ENCODE measurements at places on chromosomes 3 and 15. TPM values are rescaled to one million over a fixed set of nuclear protein-coding genes. Genes with fewer than 3 reads are reported as not detected.
A peak's percentile ranks its signal among the peaks of the same experiment; 100 is the strongest.

DNA sequence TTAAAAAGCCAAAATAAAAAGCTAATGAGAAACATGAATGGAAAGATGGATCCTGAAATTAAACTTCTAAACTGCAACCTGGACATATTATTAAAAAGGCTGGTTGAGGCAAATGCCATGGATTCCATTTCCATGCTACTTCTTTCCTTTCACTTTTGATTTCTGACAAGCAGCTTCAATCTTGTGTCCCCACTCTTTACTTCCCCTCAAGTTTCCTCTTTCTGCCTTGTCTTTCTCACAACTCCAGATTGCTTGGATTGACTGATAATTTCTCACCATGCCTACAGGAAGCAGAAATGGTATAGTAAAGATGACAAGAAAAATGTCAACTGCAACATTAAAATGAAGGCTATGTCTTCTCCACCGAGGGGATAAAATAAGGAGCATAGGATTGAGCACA, 1136.7 kb downstream of the TUSC7 start:
- no peak for DNase-seq

DNA sequence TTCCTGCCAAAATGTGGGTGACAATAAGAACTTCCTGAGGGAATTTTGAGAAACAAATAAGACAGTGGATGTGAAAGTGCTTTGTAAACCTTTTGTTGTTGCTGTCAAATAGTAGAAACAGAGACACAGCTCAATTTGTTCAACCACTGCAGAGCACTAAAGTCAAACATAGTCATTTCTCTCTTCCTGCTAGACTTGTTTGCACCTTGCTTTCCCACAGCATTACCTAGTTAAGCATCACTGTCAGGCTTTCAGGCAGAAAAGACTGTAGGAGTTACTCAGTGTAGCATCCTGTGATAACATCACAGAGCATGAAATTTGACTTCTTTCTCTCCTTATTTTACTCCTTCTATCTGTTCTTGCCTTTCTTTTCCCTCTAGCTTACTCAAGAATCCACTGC, 27.1 kb downstream of the SLC12A1 start:
- DNase-seq, result no peak

- DNase-seq, result no peak
Measured at GRCh38 chr3:142875583-142876207, 13.2 kb downstream of the PCOLCE2 start.

- DNase-seq, result no peak
Measured at GRCh38 chr15:29034151-29034550, 148.4 kb downstream of the APBA2 start.

DNA sequence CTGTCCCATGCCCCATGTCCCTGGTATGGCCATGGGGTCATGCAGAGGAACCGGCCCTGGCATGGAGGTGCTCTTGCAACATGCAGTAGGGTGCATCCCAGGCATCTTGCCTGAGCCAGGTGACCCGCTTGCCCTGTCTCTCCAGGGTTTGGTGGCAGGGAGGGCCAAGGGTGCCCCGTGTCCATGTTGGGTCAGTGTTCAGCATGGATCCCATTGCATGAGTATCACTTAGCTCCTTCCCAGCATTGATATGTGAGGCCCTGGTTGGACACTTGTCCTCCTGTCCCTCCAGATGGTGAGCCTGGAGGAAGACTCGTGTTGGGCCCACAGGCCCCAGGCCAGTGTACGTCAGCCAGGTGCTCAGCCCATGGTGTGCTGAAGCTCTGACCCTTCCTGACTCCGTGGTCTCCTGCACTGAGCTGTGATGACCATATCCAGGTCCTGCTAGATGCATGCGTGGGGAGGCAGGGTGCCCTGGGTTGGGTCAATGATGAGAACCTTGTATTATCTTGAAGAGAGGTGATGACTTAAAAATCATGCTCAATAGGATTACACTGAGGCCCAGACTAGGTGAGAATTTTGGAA, 205.0 kb downstream of the UBE3A start:
- no peak for DNase-seq

DNA sequence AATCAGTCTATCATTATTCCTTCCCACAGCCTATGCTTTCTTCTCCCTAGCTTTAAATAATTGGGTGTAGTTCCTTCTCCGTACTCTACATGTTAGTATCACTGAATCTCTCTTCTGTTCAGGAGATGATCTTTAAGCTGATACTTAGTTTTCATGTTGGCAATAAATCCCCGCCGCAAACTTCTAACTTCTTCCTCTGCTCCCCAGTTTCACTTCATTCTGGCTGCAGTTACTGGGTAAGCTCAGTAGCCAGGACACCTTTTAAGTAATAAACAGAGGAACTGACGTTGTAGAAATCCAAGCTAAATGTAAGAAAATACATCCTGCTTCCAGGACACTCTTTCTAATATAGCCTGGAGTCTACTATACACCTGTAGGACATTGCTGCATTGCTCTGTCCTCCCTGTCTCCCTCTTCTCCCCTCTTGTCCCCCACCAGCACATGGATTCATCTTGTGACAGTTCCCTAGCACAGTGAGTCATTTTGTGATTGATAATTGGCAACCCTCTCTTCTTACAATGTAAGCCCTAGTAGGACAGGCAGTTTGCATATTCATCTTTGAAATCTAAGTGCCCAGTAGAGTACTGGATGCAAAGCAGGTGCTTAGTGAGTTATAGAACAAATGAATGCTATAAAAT, 598.2 kb downstream of the UNC13C start:
- no peak for DNase-seq

DNA sequence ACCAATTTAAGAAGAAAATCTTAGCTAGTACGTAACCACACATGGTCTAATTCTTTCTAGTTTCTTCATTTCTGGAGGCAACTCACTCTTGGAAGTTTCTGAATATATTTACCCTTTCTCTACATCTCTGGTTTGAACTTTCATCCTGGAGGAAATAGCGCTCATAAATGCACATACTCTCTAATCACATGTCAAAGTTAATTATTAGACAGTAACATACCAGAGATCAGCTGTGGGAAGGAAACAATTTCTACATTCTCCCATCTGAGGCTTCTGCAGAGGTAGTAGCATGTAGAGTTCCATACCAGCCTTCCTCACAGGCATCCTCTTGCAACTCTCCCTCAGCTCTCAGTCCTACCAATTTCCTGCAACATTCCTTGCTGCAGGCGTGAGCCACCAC, 132.5 kb downstream of the RBPMS2 start:
- no peak for DNase-seq

DNA sequence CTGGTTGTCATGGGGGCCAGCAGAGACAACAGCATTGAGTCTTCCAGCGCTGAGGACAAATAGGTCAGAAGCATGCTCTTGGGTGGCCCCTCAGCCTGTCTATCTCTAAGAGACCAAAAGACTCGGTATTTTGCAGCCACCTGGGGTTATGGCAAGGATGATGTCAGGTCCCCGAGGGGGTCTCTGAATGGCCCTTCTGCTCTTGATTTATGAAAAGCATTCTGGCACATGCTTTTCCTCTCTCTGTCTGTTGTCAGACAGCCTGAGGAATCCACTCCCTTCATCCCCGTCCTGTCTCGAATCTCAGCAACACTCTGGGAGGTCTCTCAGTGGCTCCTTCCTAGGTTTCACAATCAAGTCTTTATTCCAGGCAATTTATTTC, 156.6 kb upstream of the RGMA start:
- no peak for DNase-seq

DNA sequence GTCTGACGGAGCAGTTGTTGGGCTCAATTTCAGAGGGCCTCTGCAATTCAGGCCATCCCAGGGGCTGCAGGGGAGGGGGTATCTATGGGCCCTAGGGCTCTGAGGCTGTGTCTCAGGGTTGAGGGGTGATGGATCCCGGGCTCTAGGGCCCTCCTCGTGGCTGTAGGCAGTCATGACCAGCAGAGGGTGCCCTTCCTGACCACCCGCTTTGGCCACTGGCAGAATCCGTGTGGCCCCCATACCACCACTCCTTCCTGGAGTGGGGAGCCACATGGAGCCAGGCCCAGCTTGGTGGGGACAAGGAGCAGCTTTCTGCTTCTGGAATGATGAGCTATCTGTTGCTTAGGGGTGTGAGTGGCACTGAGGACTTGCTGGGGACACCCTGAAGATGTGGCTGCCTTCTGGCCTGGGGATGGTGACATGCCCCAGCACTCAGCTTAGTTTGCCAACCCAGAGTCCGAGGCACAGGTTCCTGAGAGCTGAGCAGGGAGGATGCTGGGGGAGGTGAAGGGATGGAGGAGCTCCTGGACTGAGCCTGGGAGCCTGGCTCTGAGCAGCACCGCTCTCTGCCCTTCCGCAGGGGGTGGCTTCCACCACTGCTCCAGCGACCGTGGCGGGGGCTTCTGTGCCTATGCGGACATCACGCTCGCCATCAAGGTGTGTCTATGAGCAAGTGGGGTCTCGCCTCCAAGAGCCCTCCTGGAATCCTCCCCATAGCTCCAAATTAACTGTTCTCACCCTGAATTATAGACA, 20.2 kb downstream of the HDAC11 start:
- no peak for DNase-seq

DNA sequence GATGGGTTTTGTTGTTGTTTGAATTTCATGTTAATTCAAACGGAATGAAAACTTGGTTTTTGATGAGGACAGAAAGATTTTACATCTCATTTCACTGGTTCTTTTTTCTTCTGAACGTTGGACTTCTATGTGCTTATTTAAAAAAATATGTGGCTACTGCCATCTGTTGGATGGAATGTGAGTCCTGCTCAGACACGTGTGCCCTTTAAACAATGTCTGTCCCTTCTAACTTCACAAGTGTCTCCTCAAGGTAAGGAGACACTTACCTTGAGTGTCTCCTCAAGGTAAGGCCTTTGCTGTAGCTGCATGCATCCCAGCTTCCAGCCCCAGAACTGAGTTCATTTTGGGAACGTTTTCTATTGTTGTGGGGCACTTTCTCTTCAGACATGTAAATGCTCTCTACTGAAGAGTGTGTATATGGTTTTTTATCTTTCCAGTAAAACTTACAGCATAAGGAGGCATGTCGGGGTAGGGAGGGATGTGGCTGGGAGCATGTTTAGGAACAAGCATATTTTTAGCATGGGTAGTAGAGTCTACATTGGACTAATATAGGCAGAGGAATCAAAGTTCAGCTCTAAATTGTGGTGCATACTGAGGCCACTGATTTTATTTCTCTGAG, 63.1 kb upstream of the UBE3A start:
- DNase-seq, result peak; percentile 74

- no peak for DNase-seq
Measured at GRCh38 chr3:101671014-101671413, 5.9 kb downstream of the ZBTB11 start.

DNA sequence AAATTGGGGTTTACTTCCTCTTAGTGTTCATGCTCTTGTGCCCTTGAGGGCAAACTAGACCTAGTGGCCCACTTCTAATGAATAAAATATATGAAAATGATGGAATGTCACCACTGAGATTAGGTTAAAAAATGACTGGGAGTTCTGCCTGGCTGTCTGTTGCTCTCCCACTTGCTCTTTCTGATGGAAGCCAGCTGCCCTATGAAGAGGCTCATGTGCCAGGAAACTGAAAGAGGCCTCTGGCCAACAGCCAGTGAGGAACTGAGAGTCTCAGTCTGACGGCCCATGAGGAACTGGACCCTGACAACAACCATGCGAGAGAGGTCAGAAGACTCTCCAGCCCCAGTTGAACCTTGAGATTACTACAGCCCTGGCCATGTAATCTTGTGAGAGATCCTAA, 107.1 kb upstream of the FHIT start:
- peak; percentile 92 for DNase-seq

DNA sequence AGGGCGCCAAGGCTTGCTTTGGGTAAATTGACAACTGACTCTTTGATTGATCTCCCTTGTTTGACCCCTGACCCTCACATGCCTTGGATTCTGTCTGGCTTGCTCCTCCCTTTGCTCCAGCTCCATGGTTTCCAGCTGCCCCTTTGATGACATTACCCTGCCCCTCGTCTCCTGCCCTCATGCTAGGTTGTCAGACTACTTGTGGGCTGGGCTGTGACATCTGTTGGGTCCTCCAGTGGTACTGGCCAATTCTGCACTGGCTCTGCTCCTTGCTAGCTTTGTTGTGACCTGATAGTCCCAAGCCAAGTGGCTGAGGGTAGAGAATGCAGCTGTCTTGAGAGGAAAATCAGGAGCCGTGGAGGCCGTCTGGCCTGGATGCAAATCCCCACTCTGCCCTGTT, 6.2 kb downstream of the THSD4 start:
- peak; percentile 72 for DNase-seq

DNA sequence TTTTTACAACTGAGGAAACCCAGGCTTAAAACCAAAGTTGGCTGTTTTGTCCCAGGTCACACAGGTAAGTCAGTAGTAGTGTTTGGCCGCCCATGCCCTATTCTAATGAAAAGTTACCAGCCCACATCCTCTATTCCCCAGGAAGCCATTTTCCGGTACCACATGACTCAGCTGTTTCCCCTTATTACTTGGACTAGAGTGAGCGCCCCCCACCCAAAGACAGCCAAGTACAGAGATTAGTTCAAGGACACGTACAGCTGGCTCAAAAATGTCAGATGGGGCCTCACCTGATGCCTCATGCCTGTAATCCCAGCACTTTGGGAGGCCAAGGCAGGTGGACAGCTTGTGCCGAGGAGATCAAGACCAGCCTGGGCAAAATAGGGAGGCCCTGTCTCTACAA, 8.5 kb upstream of the KLHL6 start:
- DNase-seq, result no peak

DNA sequence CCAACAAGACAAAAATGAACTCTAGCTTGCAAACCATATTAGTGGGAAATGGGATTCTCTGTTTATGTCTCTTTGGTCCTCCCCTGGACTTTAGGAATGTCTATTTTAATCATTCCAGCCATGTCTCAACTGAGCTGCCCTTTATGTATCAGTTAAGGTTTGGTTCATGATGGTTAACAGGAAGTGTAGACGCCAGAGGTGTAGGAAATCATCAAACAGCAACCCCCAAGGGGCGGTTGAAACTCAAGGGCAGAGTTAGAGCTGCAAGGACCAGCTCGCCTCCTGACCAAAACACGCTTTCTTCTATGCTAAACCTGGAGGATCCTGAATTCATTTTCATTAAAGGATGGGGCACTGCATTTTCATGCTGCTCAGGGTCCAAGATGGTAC, 53.7 kb upstream of the HEG1 start:
- no peak for DNase-seq

GRCh38 chr3:11568503-11569155, 75.1 kb downstream of the VGLL4 start:
- no peak for DNase-seq

DNA sequence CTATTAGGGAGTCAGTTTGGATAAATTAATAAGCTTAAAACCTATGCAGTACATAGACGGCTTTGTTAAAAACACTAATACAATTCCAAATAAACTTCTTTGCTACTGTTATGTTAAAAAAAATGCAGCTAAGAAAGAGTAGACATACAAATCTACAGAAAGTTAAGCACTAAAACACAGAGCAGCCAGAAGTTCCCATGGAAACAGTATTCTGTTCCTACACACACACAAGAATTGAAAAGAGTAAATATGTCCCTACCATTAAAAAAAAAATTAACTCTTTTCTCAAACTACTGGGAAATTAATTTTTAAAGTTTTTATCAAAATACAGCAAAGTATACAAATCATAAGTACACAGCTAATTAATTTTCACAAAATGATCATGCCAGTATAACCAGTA, 71.6 kb downstream of the CLASP2 start:
- DNase-seq, result peak; percentile 48

GRCh38 chr15:84725001-84725491, 9.1 kb upstream of the SEC11A start:
- no peak for DNase-seq

- DNase-seq, result no peak
Measured at GRCh38 chr3:54577313-54577712, 350.5 kb downstream of the LRTM1 start.

NEK10 gene
- total RNA-seq, result 40.5 TPM

TLR9 gene
- total RNA-seq, result not detected

CLDN18 gene
- total RNA-seq, result 0.62 TPM

SNX33 gene
- total RNA-seq, result 14.5 TPM

CCDC54 gene
- not detected for total RNA-seq

CCR1 gene
- 1.2 TPM for total RNA-seq

TOPAZ1 gene
- total RNA-seq, result not detected

TIMP4 gene
- total RNA-seq, result 1.1 TPM

CCR4 gene
- total RNA-seq, result not detected

Data from tongue (tissue), 3 donors.